ENCODE measurements at places on chromosomes 12 and 14. TPM values are rescaled to one million over a fixed set of nuclear protein-coding genes. Genes with fewer than 3 reads are reported as not detected.

METTL17 gene
- total RNA-seq, result 103 TPM

DNA sequence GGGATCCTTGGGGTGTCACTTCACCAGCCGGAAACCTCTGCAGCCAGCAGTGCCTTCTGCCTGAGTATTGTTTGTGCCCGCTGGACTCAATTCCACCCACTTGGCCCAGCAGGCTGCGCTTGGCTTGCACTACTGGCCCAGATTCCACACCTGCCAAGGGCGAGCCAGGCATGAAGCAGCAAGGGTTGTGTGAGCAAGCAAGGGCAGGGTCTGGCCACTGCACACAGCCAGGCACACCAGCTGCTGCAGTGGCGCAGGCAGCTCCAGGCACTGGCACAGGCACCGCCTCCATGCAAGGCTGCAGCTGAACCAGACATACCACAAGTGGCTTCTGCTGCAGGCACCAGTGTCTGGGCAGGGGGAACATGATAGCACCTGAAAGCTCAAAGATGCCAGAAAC is 99.5 kb downstream of the NUAK1 start:
- no peak overlapping the region for H3K4me3 ChIP-seq
- no peaks in the 10 kb centered on the region for H3K4me1 ChIP-seq
- H3K27me3 ChIP-seq, result no peaks in the 10 kb centered on the region
- no peak for DNase-seq

GRCh38 chr12:50314636-50315312 is 31.5 kb upstream of the LIMA1 start:
- no peaks in the 10 kb centered on the region for H3K4me1 ChIP-seq
- H3K27ac ChIP-seq, result no peak overlapping the region
- H3K4me3 ChIP-seq, result no peak overlapping the region
- H3K36me3 ChIP-seq, result no peaks in the 10 kb centered on the region
- H3K27me3 ChIP-seq, result no peaks in the 10 kb centered on the region

DNA sequence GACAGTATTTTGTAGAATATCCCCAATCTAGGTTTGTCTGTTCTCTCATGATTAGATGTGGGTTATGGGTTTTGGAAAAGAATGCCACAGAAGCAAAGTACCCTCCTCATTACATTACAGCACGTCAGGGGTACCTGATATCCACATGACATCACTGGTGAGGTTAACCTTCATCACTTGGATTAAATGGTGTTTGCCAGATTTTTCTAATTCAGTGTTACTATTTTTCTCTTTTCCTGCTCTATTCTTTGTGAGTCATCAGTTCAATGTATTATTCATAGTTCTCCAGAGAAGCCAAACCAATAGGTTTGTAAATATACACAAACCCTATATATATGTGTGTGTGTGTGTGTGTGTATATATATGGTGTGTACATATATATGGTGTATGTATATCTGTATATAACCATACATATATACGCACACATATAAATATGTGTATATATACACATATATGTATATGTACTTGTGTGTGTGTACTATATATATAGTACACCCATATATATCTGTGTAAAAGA is 131.4 kb downstream of the LMNTD1 start:
- H3K4me1 ChIP-seq, result no peaks in the 10 kb centered on the region
- H3K27ac ChIP-seq, result no peak overlapping the region
- no peaks in the 10 kb centered on the region for H3K36me3 ChIP-seq

GRCh38 chr14:59566725-59567124 is 9.9 kb downstream of the CCDC175 start:
- no peaks in the 10 kb centered on the region for H3K36me3 ChIP-seq
- H3K4me3 ChIP-seq, result no peak overlapping the region
- no peak overlapping the region for H3K27ac ChIP-seq
- H3K4me1 ChIP-seq, result no peaks in the 10 kb centered on the region

DNA sequence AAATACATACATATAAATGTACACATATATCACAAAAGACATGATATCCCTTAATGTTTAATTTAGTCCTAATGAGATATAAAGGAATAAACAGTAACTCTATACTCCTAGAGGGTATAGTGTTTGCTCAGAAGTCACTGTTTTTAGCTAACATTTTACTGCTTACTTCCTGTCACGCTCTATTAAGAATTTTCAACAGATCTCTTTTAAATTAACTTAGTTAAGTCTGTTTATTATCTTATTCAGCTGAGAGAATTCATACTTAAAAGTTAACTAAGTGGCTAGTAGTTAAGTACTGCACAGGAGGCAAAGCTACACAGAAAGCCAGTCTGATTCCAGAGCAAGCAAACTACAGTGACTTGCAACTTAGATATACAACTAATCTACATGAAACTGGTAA is 39.9 kb downstream of the GXYLT1 start:
- DNase-seq, result no peak
- H3K27me3 ChIP-seq, result no peaks in the 10 kb centered on the region
- H3K36me3 ChIP-seq, result peaks cover 6% of the 10 kb centered on the region
- no peak overlapping the region for H3K4me3 ChIP-seq
- no peak overlapping the region for H3K27ac ChIP-seq

GRCh38 chr12:14873440-14874185 is 12.0 kb downstream of the MGP start:
- H3K4me3 ChIP-seq, result no peak overlapping the region
- H3K36me3 ChIP-seq, result no peaks in the 10 kb centered on the region
- H3K4me1 ChIP-seq, result no peaks in the 10 kb centered on the region
- no peaks in the 10 kb centered on the region for H3K27me3 ChIP-seq
- DNase-seq, result no peak

DNA sequence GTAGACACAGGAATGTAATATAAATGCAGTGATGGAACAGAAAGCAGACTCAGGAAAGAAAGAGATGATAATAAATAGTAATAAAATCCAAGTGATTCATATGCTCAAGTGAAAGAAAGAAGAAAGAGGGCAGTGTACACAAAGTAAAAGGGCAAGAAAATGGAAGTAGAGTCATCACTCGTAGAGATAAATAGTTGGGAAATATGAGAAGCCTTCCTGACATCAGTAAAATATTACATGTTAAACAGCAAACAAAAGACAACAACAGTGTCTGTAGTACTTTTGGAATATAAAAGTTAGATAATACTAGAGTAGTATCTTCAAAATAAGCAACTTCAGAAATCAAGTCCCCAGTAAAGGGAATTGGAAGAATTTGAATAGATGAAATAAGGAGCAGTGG is 412.3 kb downstream of the RAD51B start:
- H3K27ac ChIP-seq, result no peak overlapping the region
- no peak for DNase-seq
- H3K4me1 ChIP-seq, result no peaks in the 10 kb centered on the region
- H3K27me3 ChIP-seq, result no peaks in the 10 kb centered on the region
